ENCODE measurements at places on chromosomes 3 and 15.

DNA sequence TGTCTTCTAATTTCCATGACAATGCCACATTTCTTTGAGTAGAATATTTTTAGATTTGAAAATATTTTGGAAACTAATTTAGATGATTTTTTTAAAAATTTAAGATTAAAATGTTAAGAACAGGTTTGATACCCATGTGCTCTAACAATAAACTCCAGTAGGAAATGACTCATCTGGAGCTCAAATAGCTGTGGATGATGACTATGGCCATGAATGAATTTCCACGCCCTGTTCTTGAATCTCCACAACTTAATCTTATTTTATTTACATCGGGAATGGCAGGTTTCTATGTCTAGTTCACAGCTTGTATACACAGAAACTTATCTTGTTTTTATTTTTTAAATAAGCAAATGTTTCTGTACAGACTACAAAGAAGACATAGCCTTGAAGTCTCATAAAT, 726.8 kb downstream of the NAALADL2 start:
- no peak for DNase-seq

- DNase-seq, result no peak
Measured at GRCh38 chr3:16086690-16087089, 87.8 kb upstream of the GALNT15 start.

GRCh38 chr15:25611603-25612002, 172.8 kb upstream of the UBE3A start:
- DNase-seq, result no peak

DNA sequence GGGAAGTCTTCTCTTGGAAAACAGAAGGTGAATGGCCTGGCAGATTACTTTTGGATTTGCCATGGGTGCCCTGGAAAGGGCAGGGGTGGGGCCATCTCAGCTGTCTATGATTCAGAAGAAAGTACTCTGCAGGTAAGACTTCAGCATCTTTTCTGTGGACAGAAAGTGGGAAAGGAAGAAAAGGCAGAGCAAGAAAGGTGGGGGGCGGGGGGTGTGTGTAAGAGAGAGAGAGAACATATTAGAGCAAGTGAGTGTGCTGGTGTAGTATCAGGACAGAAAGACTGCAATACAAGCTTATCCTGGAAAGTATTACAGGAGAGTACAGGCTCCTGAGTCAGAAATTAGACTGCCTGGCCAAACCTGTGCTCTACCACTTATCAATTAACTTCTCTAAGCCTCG, 5.5 kb downstream of the TAGLN3 start:
- no peak for DNase-seq

DNA sequence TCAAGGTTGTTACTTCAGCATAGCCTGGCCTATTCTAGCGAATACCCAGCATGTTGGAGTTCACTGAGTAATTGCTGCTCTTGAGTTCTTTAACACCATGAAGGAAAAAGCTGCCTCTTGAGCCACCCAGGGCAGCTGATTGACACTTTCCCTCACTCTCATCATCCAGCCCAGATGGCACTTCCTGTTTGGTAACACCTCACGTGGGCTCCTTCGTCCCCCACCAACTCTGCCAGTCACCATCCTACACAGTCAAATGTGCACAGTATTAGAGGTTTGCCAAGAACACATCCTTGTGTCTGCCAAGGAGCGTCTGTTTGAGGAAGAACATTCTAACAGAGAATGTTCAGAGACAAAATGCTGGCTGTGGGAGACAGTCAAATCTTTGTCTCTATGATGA, 266.3 kb downstream of the RPLP1 start:
- DNase-seq, result peak; percentile 30

DNA sequence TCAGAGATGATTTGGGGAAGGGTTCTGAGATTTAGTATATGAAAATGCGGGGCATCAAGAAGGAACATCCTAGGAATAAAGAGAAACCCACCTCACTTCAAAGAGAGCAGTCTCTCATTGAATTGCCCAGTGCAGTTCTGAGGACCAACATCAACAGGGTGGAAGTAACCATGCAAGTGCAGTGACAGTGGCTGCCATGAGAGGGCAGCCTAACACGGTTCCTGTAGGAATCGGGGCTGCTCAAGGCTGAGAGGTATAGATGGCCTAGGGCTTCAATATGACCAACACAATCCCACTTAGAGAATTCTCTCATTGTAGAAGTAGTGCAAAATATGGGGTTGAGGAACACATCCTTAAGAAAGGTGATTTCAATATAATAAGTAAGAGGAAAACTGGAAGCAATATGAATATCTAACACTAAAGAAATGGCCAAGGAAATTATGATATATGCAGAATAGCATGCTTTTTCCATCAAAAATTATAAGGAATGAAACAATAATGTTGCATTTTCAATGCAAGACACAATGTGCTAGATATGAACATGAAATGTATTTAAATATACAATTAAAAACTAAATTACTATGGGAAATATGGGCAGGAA, 51.1 kb upstream of the ARRDC4 start:
- DNase-seq, result peak; percentile 59

DNA sequence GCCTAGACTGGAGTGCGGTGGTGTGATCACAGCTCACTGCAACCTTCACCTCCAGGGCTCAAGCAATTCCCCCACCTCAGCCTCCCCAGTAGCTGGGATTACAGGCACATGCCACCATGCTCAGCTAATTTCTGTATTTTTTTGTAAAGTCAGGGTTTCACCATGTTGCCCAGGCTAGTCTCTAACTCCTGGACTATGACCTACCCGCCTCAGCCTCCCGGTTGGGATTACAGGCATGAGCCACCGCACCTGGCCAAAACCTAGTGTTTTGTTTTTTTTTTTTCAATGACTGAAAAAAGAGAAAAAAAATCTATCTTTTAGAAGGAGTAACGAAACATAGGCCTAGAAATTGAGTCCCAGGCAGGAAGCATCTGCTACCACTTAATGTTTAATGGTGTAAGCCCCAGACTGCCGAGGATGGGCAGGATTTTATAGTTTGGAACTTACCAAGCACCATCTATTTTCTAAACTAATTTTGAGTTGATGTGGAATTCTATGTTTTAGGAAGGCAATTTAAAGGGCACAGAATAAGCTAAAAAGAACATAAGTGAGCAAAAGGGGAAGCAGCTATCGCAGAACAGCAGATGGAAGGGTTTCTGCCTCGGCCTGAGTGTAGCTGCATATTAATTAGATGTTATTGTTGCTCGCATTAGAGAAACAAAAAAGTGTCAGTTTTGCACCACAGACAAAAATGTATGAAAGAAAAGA, 24.2 kb upstream of the CA12 start:
- DNase-seq, result no peak

GRCh38 chr3:30577788-30578187, 28.6 kb upstream of the TGFBR2 start:
- DNase-seq, result no peak

DNA sequence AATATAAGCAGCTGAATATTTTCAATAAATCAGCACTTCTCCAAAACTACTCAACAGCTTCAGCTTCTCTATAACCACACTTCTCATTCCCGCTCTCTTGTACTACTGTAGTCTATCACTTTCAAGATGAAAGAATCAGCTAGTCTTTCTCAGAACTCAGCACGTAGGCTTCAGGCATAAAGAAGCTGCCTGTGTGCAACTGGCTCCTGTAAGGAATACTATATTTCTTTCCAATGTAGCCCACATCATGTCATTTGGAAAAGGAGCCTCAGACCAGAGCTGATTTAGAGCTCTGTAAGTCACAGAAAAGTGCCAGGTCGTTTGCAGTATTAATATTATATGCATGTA, 62.3 kb downstream of the FMN1 start:
- DNase-seq, result no peak

DNA sequence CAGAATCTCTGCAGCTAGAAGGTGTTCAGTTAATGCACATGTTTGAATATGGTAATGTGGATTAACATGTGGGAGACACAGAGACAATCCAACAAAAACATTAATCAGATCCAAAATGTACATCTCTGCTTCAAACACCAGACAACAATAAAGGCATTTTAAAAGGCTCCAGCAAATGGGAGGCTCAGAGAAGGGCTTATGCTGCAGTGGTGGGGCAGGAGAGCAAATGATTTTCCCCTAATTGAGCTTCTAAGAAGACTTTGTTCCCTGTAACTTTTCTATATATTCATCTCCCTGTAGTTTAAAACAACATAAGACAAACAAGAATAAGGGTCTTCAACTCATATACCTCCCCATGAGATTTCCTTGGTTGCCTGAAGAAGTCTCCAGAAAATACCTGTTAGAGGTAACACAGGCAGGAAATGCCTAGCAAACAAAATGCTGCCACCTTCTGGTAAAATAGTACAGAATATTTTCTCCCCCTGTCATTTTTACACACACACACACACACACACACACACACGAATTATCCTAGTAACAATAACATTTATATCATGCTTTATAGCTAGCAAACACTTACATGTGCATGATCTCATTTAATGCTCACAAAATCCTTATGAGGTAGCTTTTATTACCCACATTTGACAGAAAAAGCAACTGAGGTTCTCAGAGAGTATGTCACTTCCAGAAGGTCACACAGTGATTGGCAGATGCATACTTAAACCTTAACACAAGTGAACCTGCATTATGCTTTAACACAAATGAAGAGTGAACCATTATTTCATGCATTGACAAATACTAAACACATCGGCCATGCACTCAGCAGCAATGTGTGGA, 123.4 kb upstream of the MB21D2 start:
- DNase-seq, result peak; percentile 11

GRCh38 chr15:82688691-82689090, 21.0 kb downstream of the AP3B2 start:
- no peak for DNase-seq

GRCh38 chr3:54337846-54338245, 215.5 kb downstream of the CACNA2D3 start:
- DNase-seq, result no peak

DNA sequence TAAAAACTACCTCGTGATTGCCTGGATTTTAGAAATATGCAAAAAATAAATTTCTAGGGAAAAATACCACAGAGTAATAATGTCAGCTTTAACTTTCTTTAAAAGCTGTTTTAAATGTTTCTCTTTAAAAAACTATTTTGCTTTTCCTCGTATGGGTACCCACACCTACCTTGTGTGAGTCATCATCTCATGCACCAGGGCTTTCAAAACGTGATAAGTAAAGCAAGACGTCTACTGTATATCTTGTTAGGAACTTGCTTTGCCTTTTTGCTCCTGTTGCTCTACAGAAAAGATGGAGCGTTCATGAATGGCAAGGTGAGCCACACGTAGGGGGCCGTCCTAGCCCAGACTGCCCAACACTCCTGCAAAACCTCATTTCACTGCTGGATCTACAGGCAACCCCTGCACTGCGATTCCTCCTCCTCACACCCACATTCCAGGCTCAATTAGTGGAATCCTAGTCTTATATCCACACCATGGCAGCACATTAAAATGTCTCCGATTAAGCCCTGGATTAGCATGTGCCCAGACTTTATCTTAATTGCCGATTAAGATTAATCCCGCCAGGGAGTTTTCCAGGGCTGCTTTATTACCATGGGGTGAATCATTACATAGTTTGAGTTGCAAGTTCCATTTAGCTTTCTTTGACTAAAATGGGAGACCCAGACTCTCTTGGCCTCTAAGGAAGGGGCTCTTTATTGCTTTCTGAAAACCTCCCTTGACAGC, 293.6 kb upstream of the ICE2 start:
- DNase-seq, result no peak

- no peak for DNase-seq
Measured at GRCh38 chr3:169295912-169296570, 367.5 kb downstream of the MECOM start.

- DNase-seq, result no peak
Measured at GRCh38 chr15:36185845-36186244, 393.6 kb upstream of the CDIN1 start.

- DNase-seq, result no peak
Measured at GRCh38 chr3:62940771-62941563, 65.8 kb upstream of the CADPS start.

- DNase-seq, result no peak
Measured at GRCh38 chr15:65344914-65345275, 32.9 kb downstream of the IGDCC3 start.

- DNase-seq, result no peak
Measured at GRCh38 chr3:31392568-31392967, 140.2 kb upstream of the STT3B start.

DNA sequence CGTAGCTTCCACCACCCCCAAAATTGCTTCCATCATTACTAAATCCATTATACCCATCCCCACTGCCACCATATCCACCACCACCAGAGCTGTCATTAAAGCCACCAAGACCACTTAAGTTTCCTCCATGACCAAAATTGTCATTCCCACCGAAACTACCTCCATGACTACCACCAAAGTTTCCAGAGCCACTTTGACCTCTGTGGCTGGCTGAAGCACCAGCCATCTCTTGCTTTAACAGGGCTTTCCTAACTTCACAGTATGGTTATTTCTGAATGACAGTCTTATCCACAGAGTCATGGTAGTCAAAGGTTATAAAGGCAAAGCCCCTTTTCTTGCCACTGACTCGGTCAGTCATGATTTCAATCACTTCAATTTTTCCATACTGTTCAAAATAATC, 24.3 kb upstream of the DENND4A start:
- no peak for DNase-seq

DNA sequence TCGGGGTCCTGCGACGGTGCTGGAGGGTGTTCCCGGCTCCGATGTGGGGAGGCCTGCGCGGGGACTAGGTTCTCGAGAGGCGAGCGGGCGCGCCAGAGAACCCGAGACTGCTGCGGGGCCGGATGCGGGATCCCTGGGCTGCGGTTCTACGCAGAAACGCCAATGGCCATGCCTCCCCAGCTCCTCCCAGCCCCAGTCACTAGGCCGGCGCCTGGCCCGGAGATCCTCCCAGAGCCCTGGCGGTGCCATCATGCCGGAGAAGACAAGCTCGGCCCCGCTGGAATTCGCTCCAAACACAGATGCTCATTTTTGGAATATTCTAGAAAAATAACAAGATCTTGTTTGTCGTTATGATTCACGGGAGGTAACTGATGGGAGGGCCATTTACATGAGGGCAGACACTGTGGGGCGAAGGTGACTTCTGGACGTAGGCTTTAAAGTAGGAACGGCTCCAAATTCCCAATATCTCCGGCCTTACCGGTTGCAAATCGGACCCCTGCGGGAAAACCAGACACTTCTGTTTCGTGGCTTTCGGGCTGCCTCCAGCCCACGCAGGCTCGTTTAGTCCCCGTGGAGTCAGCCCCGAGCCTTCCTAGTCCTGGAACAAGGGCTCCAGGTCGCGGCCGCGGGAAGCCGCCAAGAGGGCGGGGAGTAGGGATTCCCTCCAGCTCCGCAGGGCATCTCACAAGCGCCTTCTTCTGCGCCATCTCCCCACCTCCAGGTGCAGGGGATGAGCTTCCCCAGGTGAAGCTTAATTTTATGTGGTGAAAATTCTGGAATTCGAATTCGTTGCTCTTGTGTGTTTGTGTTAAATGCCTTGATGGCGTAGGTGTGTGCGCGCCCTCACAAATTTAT, 74.8 kb upstream of the POLG start:
- no peak for DNase-seq

GRCh38 chr15:40088929-40089755, 19.5 kb downstream of the BMF start:
- no peak for DNase-seq

- DNase-seq, result no peak
Measured at GRCh38 chr3:37907906-37908305, 46.2 kb downstream of the CTDSPL start.
